Ovary (tissue), 10 donors: ENCODE measurements at places on chromosomes 3 and 15. TPM values are rescaled to one million over a fixed set of nuclear protein-coding genes. Genes with fewer than 3 reads are reported as not detected.

Gene SETD2
- polyA plus RNA-seq, result 28.8 TPM

Gene TTLL13
- polyA plus RNA-seq, result 0.04 TPM

Gene TMCO5A
- polyA plus RNA-seq, result not detected

Gene CLDN16
- polyA plus RNA-seq, result 0.08 TPM

Gene DPPA2
- not detected for polyA plus RNA-seq

Gene FBXW12
- polyA plus RNA-seq, result 0.33 TPM

Gene NR2E3
- 0.04 TPM for polyA plus RNA-seq

Gene RFT1
- 20.8 TPM for polyA plus RNA-seq

Gene IL1RAP
- polyA plus RNA-seq, result 3.2 TPM

Gene GPR156
- 0.50 TPM for polyA plus RNA-seq
